ENCODE measurements at places on chromosomes 3 and 15. TPM values are rescaled to one million over a fixed set of nuclear protein-coding genes. Genes with fewer than 3 reads are reported as not detected.

The GASK1A gene
- 10.3 TPM for total RNA-seq

The RTP3 gene
- total RNA-seq, result not detected

DNA sequence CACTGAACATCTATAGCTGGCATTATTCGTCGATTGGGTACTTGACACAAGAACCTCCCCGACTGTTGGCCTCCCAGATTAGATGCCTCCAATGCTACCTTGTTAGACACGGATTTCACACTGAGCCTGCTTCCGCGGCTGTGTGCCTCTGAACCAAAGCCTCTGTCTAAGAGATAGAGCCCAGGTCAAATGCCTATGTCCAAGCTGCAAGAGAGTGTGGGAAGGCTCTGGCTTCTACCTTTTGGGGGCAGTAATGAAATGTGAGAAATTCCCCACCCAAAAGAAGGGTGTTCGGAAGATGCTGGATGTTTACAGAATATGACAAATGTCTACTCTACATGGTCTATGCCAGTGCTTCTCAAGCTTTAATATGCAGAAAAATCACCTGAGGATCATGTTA, 2.0 kb upstream of the RPUSD2 start:
- peaks cover 11% of the 10 kb centered on the region for H3K4me1 ChIP-seq
- H3K36me3 ChIP-seq, result no peaks in the 10 kb centered on the region
- H3K27ac ChIP-seq, result no peak overlapping the region
- H3K27me3 ChIP-seq, result no peaks in the 10 kb centered on the region

- no peak for DNase-seq
- no peaks in the 10 kb centered on the region for H3K36me3 ChIP-seq
- no peak overlapping the region for H3K27ac ChIP-seq
Measured at GRCh38 chr3:9818666-9819335, 8.7 kb downstream of the TTLL3 start.

The FETUB gene
- total RNA-seq, result not detected

GRCh38 chr3:14864131-14864530, 45.4 kb downstream of the FGD5 start:
- peaks cover 7% of the 10 kb centered on the region for H3K4me1 ChIP-seq
- H3K36me3 ChIP-seq, result no peaks in the 10 kb centered on the region
- no peaks in the 10 kb centered on the region for H3K27me3 ChIP-seq
- DNase-seq, result no peak

DNA sequence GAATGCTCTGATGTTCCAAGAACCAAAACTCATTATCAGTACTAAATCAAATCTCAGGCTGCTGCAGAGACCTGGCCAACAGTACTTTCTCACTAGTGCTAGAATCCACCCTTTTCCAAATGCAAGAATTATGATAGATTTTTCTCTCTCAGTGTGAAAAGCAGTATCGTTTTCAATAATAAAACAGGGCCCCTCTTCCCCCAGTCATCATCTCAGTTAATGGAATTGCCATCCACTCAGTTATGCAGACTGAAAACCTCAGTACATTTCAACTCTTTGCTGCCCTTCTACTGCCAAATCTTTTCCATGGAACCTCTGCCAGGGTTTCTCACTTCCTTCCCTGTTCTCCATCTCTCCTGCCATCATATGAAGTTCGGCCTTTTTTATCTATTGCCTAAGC, 72.4 kb upstream of the FGF12 start:
- H3K36me3 ChIP-seq, result no peaks in the 10 kb centered on the region
- H3K27ac ChIP-seq, result no peak overlapping the region
- no peak for DNase-seq
- peaks cover 7% of the 10 kb centered on the region for H3K4me1 ChIP-seq
- no peaks in the 10 kb centered on the region for H3K27me3 ChIP-seq

GRCh38 chr15:71295603-71296314, 180.5 kb downstream of the THSD4 start:
- H3K27me3 ChIP-seq, result no peaks in the 10 kb centered on the region
- no peak for DNase-seq
- no peak overlapping the region for H3K4me3 ChIP-seq
- no peaks in the 10 kb centered on the region for H3K36me3 ChIP-seq

GRCh38 chr15:71114887-71115566, at the start of gene THSD4:
Gene THSD4, plus strand, starts transcription at chr15:71115471.
- H3K27me3 ChIP-seq, result peaks cover 48% of the 10 kb centered on the region
- H3K27ac ChIP-seq, result no peak within 1 kb of the TSS
- peaks cover 24% of the 10 kb centered on the region for H3K4me1 ChIP-seq
- no peaks in the 10 kb centered on the region for H3K36me3 ChIP-seq

The GOLGA6L4 gene
- total RNA-seq, result 0.19 TPM

The CLDN11 gene
- 1.6 TPM for total RNA-seq

The SH3GL3 gene
- total RNA-seq, result 3.8 TPM

GRCh38 chr3:144060881-144061280, 89.3 kb downstream of the DIPK2A start:
- H3K36me3 ChIP-seq, result no peaks in the 10 kb centered on the region
- no peak for DNase-seq
- peaks cover 22% of the 10 kb centered on the region for H3K4me1 ChIP-seq

- no peak for DNase-seq
- no peak overlapping the region for H3K4me3 ChIP-seq
Measured at GRCh38 chr15:99230867-99231266, 18.5 kb downstream of the TTC23 start.
